ENCODE measurements at places on chromosomes 11 and 22. TPM values are rescaled to one million over a fixed set of nuclear protein-coding genes. Genes with fewer than 3 reads are reported as not detected.

SLC37A2 gene
- 0.70 TPM for total RNA-seq

PATE2 gene
- total RNA-seq, result not detected

E2F8 gene
- total RNA-seq, result under 0.01 TPM

APOL3 gene
- total RNA-seq, result 17.8 TPM

DAGLA gene
- total RNA-seq, result 1.9 TPM

NELL1 gene
- total RNA-seq, result not detected

DCDC1 gene
- not detected for total RNA-seq

GSTT2 gene
- 2.3 TPM for total RNA-seq

RELA gene
- 36.7 TPM for total RNA-seq

PACSIN3 gene
- 35.9 TPM for total RNA-seq

BTG4 gene
- not detected for total RNA-seq

IFITM2 gene
- total RNA-seq, result 312 TPM

ARFIP2 gene
- 35.7 TPM for total RNA-seq

LRRC74B gene
- not detected for total RNA-seq

OR5P2 gene
- not detected for total RNA-seq

PGM2L1 gene
- total RNA-seq, result 1.1 TPM

SERPING1 gene
- 440 TPM for total RNA-seq

TMEM191B gene
- total RNA-seq, result 0.47 TPM

TTLL8 gene
- not detected for total RNA-seq

RIMBP3C gene
- 1.3 TPM for total RNA-seq

GVQW3 gene
- total RNA-seq, result 0.47 TPM

LMO1 gene
- not detected for total RNA-seq

MEI1 gene
- total RNA-seq, result 6.7 TPM

IL18BP gene
- total RNA-seq, result 1.0 TPM

BARX2 gene
- total RNA-seq, result not detected

SLC22A9 gene
- not detected for total RNA-seq

LMNTD2 gene
- total RNA-seq, result 0.60 TPM

VPREB1 gene
- not detected for total RNA-seq

LYVE1 gene
- not detected for total RNA-seq

SLC25A45 gene
- 3.5 TPM for total RNA-seq

ROBO3 gene
- 16.0 TPM for total RNA-seq

CRYAB gene
- 88.3 TPM for total RNA-seq

ELF5 gene
- not detected for total RNA-seq

OR2AG1 gene
- not detected for total RNA-seq

OR51L1 gene
- total RNA-seq, result not detected

GAL3ST1 gene
- 0.12 TPM for total RNA-seq

TAGLN gene
- 3,406 TPM for total RNA-seq

CADM1 gene
- 0.09 TPM for total RNA-seq

CDC45 gene
- 3.1 TPM for total RNA-seq

MRGPRX3 gene
- not detected for total RNA-seq

LDHAL6A gene
- total RNA-seq, result not detected

TSSK2 gene
- total RNA-seq, result not detected

IGLL1 gene
- total RNA-seq, result not detected

CACNA1I gene
- not detected for total RNA-seq

MS4A15 gene
- total RNA-seq, result not detected

OR2AT4 gene
- not detected for total RNA-seq

DEPDC7 gene
- 0.93 TPM for total RNA-seq

TP53AIP1 gene
- not detected for total RNA-seq

PATE4 gene
- not detected for total RNA-seq

BATF2 gene
- total RNA-seq, result 0.51 TPM

CATSPERZ gene
- total RNA-seq, result not detected

CCDC73 gene
- total RNA-seq, result not detected

NOX4 gene
- 0.12 TPM for total RNA-seq

MMP13 gene
- total RNA-seq, result not detected

TRIM29 gene
- total RNA-seq, result not detected

KRTAP5-7 gene
- total RNA-seq, result not detected

SEPTIN3 gene
- total RNA-seq, result 0.35 TPM

POTEH gene
- not detected for total RNA-seq

P2RY2 gene
- total RNA-seq, result not detected
